NCI-H1105 (cell line): ENCODE measurements at places on chromosomes 11 and 22.

DNA sequence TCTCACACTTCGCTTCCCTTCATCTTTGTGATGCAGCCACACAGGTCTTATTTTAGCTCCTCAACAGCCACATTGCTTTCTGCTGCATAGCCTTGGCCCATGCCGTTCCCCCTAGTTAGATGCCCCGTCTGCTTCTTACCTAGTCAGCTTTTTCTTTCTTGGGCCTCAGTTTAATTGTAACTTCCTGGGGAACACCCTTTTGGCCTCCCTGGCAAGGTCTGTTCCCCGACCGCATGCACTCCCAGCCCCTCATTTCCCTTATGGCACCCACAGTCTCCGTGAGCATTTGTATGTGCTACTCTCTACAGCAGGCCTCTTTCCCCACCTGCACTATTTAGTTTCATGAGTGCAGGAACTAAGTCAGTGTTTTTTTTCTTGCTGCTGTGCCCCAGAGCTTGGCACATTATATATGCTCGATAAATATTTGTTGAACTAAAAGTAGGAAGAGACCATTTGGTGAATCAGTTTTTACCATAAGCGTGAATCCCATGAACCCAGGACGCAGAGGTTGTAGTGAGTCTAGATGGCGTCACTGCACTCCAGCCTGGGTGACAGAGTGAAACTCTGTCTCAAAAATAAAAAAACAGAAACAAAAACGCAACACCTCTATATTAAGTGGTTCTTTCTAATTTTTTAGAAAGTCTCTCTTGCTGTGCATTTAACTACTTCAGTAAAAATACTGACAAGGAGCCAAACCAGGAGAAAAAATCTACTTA, 38.5 kb downstream of the TNRC6B start:
- DNase-seq, result no peak

GRCh38 chr11:99505316-99505715, 484.6 kb downstream of the CNTN5 start:
- DNase-seq, result no peak

- DNase-seq, result no peak
These were observed 1.6 kb downstream of the CCND1 start for GRCh38 chr11:69642549-69642912.

DNA sequence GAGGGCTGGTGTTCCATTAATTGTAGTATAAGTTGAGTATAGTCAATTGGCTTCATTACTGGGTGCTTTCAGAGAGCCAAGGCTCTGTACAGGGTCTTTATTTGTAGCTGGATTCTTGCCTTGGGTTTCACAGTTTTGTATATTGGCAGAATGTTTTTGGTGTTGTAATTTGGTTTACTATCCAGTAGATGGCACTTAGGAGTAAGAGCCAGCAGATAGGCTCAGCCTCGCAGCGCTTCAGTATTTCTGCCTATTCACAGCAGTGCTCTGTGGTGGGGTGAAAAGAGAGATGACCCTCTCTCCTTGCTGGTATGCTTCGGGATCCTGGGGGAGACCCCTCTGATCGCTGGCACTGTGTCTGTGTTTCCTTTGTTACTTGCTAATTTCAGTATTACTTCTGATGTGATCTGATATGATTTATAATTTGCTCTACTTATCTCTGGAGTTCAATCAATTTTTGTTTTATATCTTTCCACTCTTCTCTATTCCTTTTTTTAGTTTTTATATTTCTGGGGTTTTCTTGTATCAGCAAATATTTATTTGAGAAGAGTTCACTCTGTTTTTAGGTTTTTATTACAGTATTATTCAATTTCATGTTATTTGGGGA, 52.2 kb downstream of the ANO5 start:
- DNase-seq, result peak; percentile 4

- DNase-seq, result peak; percentile 44
These were observed 7.7 kb downstream of the RIN1 start for GRCh38 chr11:66328302-66329144.

GRCh38 chr11:47183969-47184368, 2.3 kb downstream of the PACSIN3 start:
- no peak for DNase-seq

GRCh38 chr11:122656631-122657101, 1.1 kb downstream of the UBASH3B start:
- DNase-seq, result no peak

DNA sequence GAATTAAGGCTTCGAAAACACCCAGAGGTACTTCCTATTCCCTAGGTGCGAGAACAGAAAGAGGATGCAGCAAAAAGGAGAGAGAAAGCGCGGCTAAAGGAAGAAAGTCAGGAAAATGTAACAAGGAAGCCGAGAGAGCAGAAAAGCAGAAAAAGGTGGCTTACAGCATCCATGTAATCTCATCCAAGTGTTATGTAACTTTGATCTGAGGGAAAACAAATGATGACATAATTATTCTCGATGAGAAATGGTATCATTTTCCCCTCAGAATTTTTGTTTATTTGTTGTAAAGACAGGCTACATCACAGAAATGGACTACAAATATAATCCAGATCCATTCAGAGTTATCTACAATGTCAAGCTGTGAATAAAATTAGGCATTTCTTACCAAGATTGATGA, 69.1 kb upstream of the APOA1 start:
- no peak for DNase-seq

GRCh38 chr11:11813288-11813962, 28.3 kb upstream of the USP47 start:
- DNase-seq, result no peak

- no peak for DNase-seq
These were observed 1091.3 kb downstream of the TBC1D22A start for GRCh38 chr22:47853750-47854149.

GRCh38 chr11:112374486-112375140, 114.0 kb upstream of the PLET1 start:
- DNase-seq, result no peak

GRCh38 chr11:130522284-130522961, 74.0 kb downstream of the ADAMTS15 start:
- no peak for DNase-seq

DNA sequence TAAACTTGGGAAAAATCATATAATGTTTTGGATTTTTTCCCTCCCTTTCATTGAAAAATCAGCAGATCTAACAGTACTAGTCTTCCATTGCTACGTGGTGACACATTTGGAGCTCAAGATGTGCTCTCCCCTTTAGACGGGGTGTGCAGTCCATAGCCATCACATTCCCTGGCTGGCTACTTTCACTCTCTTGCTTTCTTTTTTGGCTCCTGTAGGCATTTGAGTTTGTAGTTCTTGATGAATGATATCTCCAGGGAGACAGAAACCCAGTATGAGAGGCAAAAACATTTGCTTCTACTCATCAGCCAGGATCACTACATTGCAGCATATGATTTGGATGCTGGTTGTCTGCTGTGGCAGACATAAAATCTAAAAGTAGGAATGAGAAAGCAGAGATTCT, 12.1 kb downstream of the CCDC81 start:
- DNase-seq, result no peak

DNA sequence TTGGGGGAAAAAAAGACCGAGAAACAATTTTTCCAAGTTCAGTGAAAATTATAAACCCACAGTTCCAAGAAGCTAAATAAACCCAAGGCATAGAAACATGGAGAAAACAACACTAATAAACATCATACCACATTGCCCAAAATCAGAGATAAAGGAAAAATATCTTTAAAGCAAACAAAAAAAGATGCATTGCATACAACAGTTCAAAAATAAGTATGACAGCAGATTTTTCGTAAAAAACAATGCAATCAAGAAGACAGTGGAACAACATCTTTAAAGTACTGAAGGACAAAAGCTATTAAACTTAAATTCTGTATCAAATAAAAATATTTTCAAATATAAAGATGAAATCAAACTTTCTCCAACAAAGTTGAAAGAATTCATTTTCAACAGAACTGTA, 921.3 kb downstream of the METTL15 start:
- DNase-seq, result no peak

DNA sequence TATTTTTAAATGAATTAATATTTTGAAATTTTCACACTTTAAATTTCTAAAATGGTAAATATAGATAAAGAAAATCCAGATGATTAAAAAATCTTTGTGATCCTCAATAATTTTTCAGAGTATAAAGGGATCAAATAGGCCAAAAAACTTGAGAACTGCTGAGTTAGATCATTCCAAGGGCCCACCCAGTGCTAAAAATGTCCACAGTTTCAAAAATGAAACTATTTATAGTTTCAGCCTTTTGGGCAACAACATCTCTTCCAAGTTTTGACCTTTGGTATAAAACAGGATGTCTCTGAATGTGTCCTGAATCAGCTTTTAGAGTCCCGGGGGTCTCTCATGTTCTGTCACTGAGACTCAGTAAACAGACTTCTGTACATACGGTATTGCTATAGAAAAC, 20.9 kb upstream of the BAIAP2L2 start:
- DNase-seq, result no peak

DNA sequence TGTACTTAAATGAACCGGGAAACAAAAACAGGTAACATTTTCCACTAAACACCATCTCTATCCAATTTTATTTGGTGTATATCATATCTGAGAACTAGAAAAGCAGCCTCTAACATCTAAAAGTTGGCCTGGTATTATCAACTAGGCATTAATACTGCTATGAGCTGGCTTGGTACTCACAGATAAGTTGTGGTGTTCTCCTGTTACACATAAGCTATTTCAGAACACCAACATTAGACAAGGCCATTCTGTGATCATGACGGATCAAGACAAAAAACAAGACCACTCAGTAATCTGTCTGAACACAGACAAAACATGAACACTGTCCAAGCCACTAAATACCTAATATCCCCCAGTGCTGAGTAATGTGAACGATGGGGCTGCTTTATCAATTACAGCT, 11.9 kb downstream of the RIC3 start:
- no peak for DNase-seq

GRCh38 chr11:108854346-108854745, 189.5 kb downstream of the DDX10 start:
- no peak for DNase-seq
